ENCODE measurements at places on chromosomes 7 and 10.

- DNase-seq, result no peak
Observed at GRCh38 chr7:42468471-42468870, 231.5 kb upstream of the GLI3 start.

- DNase-seq, result no peak
Observed at GRCh38 chr7:157014635-157015555, 4.4 kb upstream of the MNX1 start.

GRCh38 chr10:22927166-22927565, 687 bp upstream of the ARMC3 start:
- DNase-seq, result no peak

DNA sequence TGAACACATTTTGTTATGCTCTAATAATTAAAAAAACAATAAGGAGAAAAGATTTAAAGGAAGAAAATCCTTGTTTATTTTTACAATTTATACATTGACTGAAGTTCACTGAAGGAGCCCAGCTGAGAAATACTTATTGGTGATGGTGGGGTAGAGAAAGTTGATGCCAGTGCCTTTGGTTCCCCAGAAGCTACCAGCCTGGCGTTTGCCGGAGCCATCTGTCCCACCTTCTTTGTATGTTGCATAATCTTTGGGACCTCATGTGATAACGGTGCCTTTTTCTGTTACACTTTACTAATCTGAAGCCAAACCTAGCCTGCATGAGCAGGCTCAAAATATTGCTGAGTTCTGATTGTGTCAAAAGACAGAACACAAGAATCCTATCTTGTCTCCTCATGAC, 22.7 kb downstream of the ZNF365 start:
- DNase-seq, result no peak

Measured in PC-3 (cell line).